Foreskin keratinocyte (primary cell): ENCODE measurements at places on chromosomes 12 and 14.

GRCh38 chr12:48780381-48781025, 8.4 kb downstream of the ADCY6 start:
- no peak for DNase-seq

GRCh38 chr14:99562856-99563748, 40.9 kb downstream of the CCDC85C start:
- DNase-seq: no peak

- no peak for DNase-seq
Measured at GRCh38 chr12:107125833-107126232, 32.5 kb upstream of the CRY1 start.

- DNase-seq: no peak
Measured at GRCh38 chr12:93103154-93103553, 174.1 kb upstream of the EEA1 start.

DNA sequence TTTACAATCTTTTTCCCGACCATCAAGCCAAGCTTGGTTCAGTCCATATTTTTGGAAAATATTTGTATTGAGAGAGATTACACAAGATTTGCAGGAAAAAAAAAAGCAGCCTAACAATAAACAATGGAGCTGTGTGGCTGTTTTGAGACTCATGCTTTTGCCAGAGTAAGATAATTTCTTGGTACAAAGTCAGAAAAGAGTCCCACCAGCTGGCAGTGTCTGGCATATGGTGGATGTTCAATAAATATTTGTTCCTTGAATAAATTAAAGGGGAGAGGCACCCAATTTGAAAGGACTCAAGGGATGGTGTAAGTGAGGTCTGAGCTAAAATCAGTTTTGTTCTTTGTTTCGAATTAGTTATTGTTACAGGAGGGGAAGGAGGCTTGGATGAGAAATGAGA, 78.1 kb upstream of the RPH3A start:
- no peak for DNase-seq

DNA sequence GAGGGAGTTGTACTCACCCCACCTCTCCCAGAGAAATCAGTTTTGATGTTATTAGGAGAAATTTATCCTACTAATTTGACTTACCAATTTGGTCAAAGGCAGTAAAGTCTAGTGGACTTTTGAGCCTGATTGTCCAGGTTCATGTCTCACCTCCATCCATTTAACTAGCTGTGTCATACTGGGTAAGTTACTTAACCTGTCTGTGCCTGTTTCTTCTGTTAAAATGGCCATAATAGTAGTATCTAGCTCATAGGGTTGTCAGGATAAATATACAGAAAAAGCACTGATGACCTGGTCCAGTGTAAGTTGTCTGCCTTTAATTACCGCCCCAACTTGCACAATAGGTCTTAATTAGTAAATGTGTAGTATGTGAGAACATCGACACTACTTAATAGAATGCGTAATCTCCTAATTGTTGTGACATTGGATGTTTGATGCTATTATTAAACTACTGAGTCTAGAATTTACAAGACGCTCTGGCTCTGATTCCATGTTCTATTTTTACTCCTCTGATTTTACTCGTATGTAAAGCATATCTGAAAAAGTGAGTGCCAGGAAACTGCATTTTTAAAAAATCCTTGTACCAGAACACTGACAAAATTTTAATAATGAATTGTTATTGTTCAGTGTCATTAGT, 1.5 kb downstream of the RAB21 start:
- DNase-seq: peak; percentile 26

GRCh38 chr12:108948367-108948766, 68.5 kb downstream of the DAO start:
- DNase-seq: no peak

DNA sequence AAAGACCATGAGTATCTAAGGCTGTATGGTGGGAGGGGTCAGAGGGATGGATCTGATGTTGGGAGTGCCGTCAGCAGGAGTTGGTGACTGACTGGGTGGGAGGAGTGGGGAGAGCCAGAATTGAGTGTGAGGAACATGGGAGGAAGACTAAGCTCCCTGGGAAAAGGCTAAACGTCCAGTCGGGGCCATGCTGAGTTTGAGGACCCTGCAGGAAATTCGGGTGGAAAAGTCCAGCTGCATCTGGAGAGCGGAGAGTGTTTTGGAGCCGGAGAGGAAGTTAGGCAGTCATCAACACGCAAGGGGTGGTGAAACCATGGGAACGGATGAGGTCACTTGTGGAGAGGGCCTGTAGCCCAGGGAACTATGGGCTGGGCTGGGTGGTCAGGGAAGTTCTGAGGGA, 60.9 kb downstream of the ELK3 start:
- no peak for DNase-seq

DNA sequence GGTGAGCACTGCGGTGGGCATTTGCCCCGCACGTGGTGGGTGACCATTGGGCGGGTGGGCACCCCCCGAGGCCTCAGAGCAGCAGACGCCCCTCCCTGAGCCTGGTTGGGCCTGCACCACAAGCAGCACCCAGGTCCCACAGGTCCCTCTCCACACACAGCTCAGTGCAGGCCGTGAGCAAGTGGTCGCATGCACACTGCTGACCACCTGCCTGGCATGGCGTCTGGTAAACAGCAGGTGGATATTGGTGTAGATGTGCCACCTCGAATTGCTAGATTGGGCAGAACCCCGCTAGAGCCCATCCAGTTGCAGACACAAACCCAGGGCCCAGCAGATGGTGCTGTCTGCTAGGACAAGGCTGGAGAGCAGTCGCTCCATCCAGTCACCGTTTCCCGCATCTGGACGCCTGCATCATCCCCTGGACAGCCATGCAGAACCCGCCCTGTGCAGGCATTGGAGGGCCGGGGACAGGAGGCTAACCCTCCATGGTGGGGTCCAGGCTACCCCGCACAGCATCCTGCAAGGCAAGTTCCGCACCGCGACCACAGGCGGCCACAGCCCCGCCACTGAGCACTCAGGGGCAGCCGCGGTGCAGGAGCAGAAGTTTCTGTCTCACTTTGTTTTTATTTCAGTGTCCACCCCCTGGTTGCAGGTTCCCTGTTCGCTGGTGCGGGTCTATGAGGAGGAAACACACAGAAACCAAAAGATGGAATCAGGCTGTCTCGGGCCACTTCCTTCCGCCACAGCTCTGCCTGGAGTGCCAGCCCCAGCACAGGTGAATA, 45.6 kb upstream of the RIMBP2 start:
- peak; percentile 49 for DNase-seq

DNA sequence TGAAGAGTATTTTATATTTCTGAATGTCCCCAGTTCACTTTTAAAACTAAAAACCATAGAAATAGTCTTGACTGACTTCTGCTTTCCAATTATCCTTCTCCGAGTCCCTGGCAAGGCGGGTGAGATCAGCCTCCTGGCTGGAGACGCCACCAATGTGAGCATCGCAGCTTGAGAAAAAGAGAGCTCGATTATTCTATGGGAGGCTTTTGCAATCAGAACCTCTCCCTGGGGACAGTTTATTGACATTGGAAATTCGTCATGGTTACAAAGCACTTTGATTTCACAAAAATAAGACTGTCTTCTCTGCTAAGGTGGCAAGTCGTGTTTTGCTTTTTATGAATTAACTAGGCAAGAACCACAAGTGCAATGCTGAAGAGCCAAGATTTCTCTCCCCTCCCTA, 23.6 kb upstream of the GPHB5 start:
- DNase-seq: no peak

- DNase-seq: no peak
Measured at GRCh38 chr12:9756706-9757105, 4.0 kb downstream of the CD69 start.

GRCh38 chr14:68501614-68502052, 291.2 kb downstream of the ZFP36L1 start:
- DNase-seq: no peak

DNA sequence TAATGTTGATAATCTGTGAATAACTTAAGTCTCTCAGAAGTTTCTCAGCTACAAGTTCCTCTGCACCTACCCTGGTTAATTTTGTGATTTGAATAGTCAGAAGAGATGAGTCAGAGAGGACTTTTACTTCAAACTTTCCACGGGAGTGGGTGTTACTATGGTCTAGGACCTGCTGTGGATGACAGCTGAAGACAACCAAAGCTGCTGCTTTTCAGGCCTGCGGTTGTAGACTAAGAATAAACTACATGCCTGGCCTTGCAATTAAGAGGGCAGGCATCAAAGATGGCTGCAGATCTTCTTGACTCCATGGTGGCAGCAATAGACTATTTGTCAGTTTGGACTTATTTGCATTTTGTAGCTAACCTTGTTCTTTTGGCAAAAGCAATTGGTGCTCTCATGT, 227.1 kb upstream of the KRR1 start:
- DNase-seq: no peak

- no peak for DNase-seq
Measured at GRCh38 chr14:85622986-85623685, 93.2 kb downstream of the FLRT2 start.

DNA sequence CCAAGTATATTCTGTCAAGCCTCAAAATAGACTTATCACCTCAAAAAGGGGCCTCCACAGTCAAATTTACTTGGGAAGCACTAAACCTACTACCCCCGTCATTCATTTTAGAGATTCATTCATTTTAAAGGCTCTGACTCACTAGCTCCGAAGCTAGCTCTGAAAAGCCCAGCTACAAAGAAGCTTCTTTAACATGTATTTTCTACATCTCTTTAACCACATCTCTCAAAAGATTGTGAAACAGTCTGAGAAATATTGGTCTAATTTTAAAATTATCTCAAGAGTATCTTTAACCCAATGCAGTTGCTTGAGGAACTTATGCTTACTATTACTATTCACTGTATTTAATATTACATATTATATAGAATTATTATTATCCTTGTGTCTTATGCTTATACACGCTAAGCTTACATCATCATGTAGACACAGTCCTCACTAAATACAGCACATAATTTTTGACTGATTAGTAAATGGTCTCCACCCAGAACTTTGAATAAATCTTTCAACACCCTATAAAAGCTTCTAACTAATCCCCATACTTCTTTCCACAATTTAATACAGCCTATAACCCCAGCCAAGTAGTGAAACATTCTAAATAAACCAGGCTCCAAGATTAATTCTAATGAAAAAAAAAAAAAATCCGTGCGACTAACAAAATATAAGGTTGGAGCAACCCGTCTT, 7.8 kb downstream of the NT5DC3 start:
- DNase-seq: no peak

GRCh38 chr12:46679754-46680153, 146.0 kb downstream of the SLC38A4 start:
- no peak for DNase-seq

GRCh38 chr14:73861073-73861472, 9.4 kb downstream of the PTGR2 start:
- DNase-seq: no peak

DNA sequence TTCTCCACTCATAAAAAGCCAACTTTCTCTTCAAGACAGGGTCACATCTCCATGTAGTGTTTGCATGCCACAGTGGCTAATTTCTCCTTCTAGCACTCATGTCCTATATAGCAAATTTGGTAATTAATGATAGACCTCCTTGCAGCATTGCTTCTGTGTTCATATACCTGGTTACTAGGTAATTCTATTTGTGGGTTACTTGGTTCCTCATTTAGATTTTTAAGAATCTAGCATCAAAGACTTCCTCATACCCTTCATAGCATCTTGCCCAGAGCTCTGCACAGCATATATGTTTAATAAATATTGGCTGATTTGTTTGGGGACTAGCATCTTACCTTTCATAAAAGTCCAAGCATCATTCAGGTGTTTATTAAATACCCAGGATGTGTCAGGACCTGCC, 152.1 kb downstream of the DUSP6 start:
- DNase-seq: no peak

DNA sequence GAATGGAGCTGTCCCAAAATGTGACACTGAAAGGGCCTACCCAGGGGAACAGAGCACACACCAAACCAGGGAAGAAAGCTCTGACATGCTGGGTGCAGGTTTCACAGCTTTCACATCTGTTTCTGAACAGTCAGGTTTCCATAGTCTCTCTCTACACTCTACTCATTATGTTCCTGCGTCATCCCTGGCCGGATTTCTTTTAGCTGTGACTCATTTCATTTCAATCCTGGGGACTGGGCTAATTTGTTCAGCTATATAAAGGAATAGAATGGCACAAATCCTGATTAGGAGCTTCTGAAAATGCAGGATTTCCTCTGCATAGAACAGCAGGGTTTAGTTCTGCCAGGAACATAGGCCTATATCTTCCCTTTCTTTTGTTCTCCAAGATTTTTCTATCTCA, 649.8 kb downstream of the RPS29 start:
- DNase-seq: no peak

DNA sequence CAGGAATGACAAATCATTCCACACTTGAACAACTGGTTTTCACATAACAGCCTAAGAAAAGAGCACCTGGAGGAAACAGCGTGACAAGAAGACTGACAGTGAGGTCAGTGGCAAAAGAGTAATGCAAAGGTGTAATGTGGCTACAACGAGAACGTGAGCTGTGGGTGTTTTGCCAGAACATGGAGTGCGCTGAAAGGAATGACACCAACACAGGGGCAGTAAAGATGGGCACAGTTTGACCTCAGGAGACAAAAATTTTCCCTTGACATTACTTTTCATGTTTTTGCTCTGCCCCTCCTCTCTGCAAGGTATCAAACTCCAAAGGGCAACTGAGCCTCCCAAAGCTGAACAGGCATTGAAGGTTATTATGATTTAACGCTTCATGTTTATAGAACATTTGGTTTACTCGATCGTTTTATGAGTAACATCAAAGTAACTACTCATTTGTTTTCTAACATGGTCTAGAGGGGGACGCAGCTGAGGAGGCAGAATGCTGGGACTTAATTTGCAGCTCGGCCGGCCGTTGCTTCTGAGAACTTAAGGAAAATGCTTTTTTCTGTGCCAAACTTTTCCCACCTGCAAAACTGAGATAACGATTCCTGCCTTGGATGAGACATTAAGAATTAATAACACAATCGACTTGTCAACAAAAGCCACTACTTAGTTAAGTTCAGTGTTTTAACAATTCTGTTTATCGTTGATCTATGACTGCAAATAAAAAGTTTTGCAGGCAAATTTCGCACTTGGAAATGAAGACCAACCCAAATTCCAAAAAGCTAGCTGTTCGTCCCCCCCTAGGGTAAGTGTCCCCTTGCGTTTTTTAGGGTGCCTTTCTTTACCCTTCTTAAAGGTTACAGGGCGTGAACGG, 954 bp downstream of the HAUS4 start:
- peak; percentile 89 for DNase-seq

- no peak for DNase-seq
Measured at GRCh38 chr14:55276736-55277135, 5.5 kb downstream of the FBXO34 start.

- no peak for DNase-seq
Measured at GRCh38 chr12:113131556-113131955, 4.0 kb downstream of the RASAL1 start.

- DNase-seq: peak; percentile 1
Measured at GRCh38 chr12:126784328-126784921, 1482.5 kb upstream of the TMEM132C start.
